NCI-H2081 (cell line): ENCODE measurements at places on chromosomes 2 and 18.

- DNase-seq: no peak
These were observed 20.0 kb upstream of the STAT4 start for GRCh38 chr2:191170773-191171172.

DNA sequence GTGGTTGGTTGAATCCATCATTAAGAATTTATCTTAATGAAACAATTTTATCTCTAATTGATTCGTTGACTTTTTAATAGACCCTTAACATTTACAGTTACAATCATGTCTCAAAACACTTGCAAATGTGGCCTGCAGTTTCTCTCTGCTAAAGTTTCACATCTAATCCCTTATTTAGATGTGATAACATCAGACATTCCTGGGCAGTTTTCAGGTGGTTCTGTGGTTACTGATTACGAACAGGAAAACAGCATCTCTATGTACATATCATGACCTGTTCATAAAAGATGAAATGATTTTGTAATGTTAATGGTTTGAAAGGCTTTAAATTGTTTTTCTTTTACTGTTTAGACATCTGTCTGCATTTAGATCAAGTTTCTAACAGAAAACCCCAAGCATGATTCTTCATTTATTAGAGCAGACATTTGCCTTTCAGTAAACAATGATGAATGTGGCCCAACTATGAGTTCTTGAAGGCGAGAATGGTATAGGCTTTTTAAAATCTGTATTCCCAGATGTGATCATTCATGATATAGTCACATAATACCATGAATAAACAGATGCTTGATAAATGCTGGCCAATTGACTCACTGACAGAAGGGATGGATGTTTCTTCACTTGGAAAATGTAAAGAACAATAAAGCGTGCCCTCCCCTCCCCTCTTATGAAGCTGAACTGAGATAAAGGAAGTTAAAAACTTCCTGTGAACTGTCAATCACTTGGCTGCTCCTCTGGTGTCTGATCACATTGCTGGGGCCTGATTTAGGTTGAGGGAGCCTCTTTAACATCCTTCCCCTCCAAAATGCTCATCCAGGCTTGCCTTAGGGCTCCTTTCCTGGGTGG is 3.5 kb downstream of the CAPN14 start:
- DNase-seq: no peak

- no peak for DNase-seq
These were observed 27.4 kb upstream of the SAG start for GRCh38 chr2:233280114-233280693.

DNA sequence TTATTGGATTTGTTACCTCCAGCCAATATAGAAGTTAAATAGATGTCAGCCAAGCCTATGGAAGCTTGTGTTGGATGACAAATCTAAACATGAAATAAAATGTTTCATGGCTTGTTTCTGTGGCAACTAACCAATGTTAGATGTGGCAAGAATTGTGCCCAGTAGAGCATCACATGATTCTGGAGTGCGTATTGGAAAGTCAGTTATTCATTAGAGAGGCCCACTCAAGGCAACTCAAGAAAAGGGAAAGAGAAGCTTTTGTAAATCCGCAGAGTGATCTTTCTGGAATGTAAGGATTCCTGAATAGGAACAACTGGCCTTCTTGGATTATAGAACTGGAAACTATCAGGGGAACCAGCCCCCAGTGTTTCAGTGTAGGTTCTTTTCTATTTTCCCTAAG is 162.9 kb downstream of the TMEM247 start:
- no peak for DNase-seq

GRCh38 chr18:58213440-58213839 is 169.4 kb downstream of the NEDD4L start:
- no peak for DNase-seq

- no peak for DNase-seq
These were observed 1632.8 kb upstream of the CELF4 start for GRCh38 chr18:39198376-39198775.

GRCh38 chr2:215410932-215411285 is 25.0 kb downstream of the FN1 start:
- no peak for DNase-seq

- DNase-seq: peak; percentile 73
These were observed 234.4 kb upstream of the EPAS1 start for GRCh38 chr2:46062637-46063412.

DNA sequence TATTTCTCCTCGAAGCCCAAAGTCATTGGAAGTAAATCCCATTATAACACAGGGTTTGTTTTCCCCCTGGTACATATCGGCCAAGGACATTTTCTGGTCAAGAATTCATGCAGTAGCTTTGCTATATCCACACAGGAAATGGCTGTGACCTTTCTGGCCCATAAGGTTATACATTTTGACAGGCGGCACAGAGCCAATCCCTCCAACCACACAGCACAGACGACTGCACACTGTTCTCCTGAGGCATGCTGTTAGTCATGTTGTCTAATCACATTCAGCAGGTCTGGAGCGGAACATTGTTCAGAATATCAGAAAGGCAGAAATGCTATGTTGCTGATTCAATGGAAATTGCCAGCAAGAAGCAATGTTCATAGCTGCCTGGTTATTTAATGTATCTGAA is 742.3 kb upstream of the SLC8A1 start:
- no peak for DNase-seq

DNA sequence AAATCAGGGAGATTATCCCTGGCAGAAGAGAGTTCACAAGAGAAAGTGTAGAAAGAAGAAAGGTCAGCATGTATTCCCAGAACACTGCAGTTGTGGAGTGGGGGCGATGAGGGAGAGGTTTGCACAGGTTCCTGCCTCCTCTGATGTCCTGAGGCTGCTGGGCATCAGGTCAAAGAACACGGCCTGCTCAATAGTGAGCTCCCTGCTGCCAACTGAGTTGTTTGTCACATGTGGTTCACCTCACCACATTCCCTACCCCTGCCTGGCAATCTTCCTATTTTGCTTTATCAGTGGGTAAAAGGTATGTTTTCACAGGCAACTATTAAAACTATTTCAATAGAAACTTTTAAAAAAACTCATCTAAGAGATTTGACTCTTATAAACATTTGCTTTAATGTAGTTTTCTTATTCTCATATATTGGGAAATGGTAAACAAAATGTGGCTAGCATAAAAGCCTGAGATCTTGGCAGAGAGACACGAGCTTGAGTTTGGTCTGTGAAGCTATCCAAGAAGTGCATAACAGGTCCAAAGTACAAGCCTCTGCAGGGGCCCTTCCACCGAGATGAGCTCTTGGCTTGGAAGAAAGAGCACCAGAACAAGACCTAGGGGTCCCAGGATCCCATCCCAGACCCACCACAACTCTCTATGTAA is 123.9 kb upstream of the SRD5A2 start:
- DNase-seq: no peak

DNA sequence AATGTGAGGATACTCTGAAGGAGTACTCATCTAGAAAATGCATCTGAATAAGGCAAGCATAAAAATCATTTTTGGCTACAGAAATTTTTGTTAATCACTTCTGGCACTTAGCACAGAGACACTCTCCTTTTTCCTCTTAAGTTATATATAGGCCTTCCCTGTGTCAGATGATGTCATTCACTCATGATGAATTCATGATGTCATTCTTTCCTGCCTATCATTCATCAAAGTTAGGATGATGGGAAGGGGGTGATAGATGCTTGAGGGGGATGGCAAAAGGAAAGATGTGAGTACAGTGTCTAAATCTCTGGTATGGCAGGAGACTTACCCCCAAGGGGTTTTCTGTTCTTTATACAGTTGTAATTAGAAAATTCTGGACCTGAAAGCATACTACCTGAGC is 42.0 kb downstream of the MAP3K20 start:
- no peak for DNase-seq
